ENCODE measurements at places on chromosomes 6 and 20.
A peak's percentile ranks its signal among the peaks of the same experiment; 100 is the strongest.

- no peak for DNase-seq
These were observed 14.1 kb upstream of the STX16 start for GRCh38 chr20:58636983-58637421.

DNA sequence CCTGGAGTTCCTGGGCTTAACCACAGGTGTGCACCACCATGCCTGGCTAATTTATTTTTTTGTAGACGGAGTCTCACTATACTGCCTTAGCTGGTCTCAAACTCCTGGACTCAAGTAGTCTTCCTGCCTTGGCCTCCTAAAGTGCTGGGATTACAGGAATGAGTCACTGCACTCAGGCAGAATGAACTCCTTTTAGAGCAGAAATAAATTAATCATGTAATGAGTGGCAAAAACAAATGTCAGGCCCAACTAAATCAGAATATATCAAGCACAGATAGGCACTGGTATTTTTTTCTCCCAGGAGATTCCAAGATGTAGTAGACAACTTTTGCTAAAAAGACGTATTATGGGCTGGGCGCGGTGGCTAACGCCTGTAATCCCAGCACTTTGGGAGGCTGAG lies 2.6 kb downstream of the RPS10 start:
- DNase-seq = no peak

- DNase-seq = no peak
These were observed 102.0 kb downstream of the MAP3K7 start for GRCh38 chr6:90484903-90485302.

- no peak for DNase-seq
These were observed 211.2 kb downstream of the TFAP2A start for GRCh38 chr6:10203651-10204050.

- DNase-seq = no peak
These were observed 36.6 kb downstream of the ERGIC3 start for GRCh38 chr20:35578469-35578868.

DNA sequence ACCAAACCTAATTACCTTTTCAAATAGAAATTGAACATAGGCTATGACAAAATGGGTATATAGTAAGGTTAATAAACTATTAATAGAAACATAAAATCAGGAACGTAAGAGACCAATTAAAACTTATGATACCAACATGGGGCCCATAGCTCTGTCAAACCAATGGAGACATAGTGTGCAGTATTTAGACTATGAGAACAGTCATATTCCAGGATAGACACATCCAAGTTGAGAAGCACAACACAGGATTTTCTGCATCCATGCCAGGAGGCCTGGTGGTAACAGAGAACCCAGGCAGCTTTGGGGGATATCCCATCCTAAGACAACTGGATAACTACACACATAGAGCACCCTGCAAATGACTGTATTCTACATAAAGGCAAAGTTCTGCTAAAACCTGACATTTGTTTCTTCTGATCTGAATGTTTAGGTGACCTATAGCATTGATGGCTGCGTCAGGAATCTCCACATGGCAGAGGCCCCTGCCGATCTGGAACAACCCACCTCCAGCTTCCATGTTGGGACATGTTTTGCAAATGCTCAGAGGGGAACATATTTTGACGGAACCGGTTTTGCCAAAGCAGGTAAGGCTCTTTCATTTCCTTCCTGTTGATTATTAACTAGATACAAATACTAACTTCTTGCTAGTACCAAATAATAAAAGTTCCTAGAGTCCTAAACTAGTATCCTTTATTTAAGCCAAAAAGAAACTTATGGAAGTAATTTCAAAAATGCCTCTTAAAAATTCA lies 202.7 kb downstream of the ARHGAP18 start:
- DNase-seq = peak; percentile 38

GRCh38 chr20:56689852-56690485 lies 60.9 kb downstream of the TFAP2C start:
- no peak for DNase-seq

DNA sequence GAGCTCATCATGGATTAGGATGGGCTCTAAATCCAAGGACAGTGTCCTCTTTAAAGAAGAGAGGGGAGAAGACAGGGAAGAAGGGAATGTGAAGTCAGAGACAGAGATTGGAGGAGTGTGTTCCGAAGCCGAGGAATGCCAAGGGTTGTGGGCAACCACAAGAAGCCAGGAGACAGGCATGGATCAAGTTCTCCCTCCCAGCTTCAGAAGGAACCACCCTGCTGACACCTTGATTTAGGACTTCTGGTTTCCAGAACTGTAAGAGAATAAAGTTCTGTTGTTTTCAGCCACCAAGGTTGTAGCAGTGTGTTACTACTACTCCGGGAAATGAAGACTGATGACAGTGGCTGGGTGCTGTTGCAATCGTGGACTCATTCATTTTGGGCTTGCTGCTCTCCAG lies 120.1 kb downstream of the RPS12 start:
- no peak for DNase-seq

DNA sequence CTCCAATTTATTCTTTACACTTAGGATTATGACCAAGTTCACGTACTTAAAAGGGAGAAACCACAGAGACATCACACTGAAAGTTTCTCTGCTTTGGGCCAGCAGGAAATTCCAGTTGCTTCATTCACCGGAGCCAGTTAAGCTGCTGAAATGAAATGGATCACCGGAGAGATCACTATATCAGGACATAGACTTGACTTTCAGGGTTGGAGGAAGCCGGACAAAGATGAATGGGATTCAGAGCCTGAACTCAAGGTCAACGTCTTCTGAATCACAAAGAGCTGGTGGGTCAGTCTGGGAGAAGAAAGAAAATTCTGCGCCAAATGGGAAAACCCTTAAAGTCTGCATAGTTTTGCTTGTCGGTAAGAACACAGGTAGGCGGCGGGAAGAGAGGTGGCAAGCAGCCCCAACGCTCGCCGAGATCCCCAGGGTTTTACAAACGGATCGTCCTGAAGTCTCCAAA lies 81.9 kb upstream of the CCDC28A start:
- DNase-seq = peak; percentile 43

- DNase-seq = no peak
These were observed 87.8 kb downstream of the CARMIL1 start for GRCh38 chr6:25366903-25367545.

GRCh38 chr20:47818466-47818865 lies 33.2 kb upstream of the SULF2 start:
- DNase-seq = no peak

DNA sequence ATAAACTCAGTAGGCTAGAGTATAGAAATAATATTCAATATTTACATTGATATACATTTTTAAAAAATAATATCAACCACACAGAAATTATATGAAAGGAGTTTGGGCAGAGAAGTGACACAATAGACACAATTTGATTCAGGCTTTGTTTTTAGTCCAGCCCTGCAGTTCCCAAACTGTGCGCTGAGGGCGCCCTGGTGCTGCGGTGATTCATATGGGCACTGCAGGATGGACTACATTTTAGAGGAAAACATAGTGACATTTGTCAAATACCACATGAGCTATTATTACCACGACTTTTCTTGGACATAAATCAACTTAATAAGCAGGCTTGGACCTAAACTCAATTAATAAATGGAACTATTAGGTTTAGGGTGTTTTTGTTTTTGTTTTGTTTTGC lies 364.3 kb upstream of the ID4 start:
- DNase-seq = no peak

- no peak for DNase-seq
These were observed 48.4 kb upstream of the FRMD1 start for GRCh38 chr6:168127384-168127868.

DNA sequence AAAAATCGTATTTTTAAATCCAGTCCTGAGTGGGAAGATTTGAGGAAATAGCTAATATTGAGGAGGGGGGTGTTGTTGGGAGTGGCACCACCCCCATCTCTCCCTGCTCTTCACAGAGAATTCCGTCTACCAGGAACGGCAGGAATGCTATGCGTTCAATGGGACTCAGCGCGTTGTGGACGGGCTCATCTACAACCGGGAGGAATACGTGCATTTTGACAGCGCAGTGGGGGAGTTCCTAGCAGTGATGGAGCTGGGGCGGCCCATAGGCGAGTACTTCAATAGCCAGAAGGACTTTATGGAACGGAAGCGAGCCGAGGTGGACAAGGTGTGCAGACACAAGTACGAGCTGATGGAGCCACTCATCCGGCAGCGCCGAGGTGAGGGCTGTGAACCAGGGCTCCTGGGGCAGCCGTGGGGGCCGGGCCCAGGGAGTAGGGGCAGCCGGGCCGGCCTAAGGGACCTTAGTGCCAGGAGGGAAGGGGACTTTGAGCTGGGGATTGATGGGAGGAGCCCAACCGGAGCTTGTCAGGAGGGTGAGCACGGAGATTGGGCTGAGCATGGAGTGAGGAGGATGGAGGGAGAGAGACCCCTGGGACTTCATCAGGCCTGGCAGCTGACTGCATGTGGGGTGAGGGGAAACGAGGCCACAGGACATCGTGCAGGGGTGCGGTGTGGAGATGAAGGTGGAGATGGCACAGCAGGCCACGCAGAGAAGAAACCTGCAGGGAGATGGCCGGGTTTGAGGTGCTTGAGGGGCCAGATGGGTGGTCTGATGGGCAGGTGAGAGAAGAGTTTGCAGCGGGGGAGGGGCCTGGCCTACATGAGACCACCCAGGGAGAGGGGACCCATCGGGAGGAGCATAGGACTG lies 41.3 kb downstream of the HLA-DPB1 start:
- no peak for DNase-seq

DNA sequence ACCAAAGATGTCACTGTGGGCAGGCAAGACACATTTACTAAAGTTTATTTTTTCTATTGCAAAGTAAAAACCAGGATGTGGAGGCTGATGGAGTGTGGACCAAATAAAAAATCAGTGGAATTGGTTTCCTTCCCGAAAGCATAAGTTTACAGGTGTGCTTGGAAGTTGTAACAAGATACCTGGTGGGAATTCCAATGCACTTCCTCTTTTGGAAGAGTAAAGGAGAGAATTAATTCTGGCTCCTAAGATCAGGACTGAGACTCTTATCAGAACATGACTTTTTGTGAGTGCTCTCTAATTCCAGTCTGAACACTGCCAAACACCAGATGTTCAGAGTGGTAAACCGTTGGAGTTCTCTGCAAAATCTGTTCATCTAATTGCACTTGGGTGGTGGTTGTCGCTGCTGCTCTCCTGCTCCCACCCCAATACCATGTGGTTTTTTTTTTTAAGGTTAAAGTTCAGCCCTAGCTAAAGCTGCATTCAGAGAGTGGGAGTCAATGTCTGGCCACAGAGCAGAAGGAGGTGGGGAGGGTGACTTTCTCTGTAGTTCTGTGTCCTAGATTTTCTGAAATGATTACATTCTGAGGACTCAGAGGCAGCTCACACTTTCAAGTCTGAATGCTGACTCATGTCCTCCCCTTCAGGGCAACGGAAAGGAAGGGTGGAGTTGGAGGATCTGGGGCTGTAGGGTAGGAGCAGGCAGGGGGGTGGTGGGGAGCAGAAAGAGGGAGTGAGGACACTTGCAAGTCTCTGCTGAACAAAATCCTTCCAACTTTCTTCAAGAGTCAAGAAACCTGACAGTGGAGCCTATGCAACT lies 275.8 kb upstream of the PRDM1 start:
- DNase-seq = peak; percentile 75

- no peak for DNase-seq
These were observed 63.4 kb downstream of the TXNDC5 start for GRCh38 chr6:7846966-7847818.

DNA sequence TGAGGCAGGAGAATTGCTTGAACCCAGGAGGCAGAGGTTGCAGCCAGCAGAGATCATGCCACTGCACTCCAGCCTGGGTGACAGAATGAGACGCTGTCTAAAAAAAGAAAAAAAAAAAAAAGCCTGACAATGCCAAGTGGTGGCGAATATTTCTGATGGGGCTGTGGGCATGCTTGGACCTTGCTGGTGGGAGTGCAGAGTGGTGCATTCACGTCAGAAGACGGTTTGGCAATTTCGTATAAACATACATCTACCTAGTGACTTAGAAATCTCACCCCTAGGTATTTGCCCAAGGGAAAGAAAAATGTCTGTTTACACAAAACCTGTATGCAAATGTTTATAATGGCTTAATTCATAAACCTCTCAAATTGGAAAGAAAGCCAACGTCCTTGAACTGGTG lies 33.6 kb downstream of the CTCFL start:
- DNase-seq = no peak

DNA sequence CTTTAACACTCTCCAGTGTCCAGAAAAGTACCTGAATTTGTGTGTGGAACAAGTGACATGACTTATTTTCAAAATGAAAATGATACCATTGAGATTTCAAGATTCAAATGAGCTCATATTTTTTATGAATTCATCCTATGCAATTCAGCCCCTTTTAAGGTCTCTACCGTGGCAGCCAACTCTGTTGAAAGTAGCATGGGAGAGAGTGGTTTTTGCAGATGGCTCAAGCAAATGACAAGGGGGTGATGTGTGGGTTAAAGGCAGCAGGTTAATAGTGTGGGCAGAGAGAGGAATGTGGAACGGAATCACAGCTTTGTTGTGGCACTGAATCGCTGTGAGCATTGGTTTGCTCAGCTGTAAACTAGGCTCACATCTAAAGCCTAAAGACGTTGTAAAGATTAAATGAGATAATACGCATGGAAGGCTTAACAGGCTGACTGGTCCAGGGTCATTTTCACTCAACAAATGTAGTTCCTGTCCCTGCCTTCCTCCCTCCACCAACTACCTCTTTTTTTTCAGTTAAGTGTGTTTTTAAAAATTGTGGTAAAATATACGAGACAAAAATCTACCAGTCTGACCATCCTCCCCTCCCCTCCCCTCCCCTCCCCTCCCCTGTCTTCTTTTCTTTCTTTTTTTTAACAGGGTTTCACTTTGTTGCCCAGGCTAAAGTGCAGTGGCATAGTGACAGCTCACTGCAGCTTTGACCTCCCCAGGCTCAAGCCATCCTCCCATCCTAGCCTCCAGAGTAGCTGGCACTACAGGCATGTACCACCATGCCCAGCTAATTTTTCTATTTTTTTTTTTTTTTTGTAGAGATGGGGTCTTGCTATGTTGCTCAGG lies 114.7 kb upstream of the ZNF217 start:
- no peak for DNase-seq

GRCh38 chr6:47414423-47415167 lies 63.0 kb upstream of the CD2AP start:
- no peak for DNase-seq

GRCh38 chr6:140069576-140069975 lies 695.1 kb upstream of the CITED2 start:
- no peak for DNase-seq

DNA sequence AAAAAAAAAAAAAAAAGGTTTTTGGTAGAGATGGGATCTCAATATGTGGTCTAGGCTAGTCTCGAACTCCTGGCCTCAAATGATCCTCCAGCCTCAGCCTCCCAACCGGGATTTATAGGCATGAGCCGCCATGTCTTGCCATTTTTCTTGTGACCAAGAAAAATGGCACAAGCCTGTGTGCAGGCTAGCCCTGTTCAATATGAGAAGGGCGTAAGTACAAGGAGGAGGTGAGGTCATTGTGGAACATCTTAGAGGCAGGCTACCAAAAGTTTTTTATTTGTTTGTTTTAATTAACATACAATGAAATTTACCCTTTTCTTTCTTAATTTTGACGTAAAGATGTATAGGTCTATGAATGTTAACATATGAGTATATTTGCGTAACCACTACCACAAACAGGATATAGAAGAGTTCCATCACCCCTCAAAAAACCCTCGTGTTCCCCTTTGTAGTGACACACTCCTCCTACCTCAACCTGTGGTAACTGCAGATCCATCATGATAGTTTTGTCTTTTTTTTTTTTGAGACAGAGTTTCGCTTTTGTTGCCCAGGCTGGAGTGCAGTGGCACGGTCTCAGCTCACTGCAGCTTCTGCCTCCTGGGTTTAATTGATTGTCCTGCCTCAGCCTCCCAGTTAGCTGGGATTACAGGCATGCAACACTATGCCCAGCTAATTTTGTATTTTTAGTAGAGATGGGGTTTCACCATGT lies 28.3 kb upstream of the KIF3B start:
- DNase-seq = no peak

GRCh38 chr6:154039231-154039842 lies at the start of gene OPRM1:
OPRM1 (plus strand) TSS chr6:154039240; CDS start chr6:154039545, 305 bp downstream.
- peak; percentile 43 for DNase-seq

GRCh38 chr6:118993803-118994251 lies 58.9 kb upstream of the MCM9 start:
- no peak for DNase-seq
